Left cardiac atrium (tissue), 4 donors: ENCODE measurements at places on chromosomes 13 and 19. TPM values are rescaled to one million over a fixed set of nuclear protein-coding genes. Genes with fewer than 3 reads are reported as not detected.

KLK3 gene
- not detected for total RNA-seq

GAS6 gene
- 175 TPM for total RNA-seq

LEUTX gene
- total RNA-seq, result not detected

FOSB gene
- 5.5 TPM for total RNA-seq

PPM1N gene
- 0.47 TPM for total RNA-seq
